ENCODE measurements at places on chromosomes 11 and 22.

DNA sequence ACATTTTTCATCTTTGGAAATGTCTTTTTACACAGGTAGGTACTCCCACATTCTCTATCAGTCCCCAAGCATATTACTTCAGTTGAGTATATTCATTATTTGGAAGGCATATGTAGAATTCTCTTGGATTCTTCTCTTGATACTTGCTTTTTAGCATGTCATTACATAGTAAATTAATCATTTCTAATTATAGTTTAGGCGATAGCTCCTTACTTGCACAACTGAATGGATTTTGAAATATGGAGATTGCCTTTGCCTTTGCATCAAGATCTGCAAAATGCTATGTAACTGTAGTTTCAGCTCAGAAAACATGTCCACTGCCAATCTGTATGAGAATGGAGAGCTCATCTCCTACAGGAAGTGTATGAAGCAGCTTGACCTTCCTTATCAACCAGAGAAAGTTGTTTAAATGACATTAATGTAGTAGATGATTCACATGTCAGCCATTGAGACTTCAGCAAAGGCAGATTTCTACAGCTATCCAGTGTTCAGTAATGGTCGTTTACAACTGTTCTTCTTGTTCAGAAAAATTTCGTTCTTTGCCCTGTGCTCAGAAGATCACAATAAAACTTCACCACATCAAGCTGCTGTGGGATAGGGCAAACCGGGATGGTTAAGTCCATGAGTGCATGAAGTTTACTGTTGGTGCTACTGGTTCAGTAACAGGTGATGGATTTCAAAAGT lies 61.6 kb downstream of the PPP6R3 start:
- no peak for DNase-seq

GRCh38 chr11:127795326-127795725 lies 792.0 kb downstream of the ETS1 start:
- no peak for DNase-seq

DNA sequence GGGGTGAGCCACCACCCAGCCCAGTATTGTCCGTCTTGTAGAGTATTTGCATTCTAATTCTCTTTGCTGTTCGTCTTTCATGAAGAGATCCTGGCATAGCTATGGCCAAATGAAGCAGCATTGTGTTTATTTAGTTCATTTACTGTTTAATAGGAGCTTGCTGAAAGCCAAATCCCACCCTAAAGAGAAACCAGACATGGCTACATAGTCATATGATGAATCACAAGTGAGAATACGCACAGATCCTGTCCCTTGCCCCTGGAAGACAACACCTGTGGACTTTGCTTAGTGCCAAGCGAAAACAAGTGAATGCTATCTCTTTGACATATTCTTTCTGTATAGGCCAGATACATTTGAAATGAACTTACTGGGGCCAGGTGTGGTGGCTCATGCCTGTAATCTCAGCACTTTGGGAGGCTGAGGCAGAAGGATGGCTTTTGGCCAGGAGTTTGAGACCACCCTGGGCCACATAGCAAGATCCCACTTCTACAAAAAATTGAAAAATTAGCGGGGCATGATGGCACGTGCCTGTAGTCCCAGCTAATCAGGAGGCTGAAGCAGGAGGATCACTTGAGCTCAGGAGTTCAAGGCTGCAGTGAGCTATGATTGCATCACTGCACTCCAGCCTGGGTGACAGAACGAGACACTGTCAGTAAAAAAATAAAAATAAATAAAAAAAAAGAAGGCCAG lies 5.1 kb upstream of the ARFGAP3 start:
- DNase-seq: no peak

GRCh38 chr11:128476729-128477128 lies 110.6 kb downstream of the ETS1 start:
- DNase-seq: peak; percentile 61

- no peak for DNase-seq
Observed at GRCh38 chr11:131629925-131630540, 259.6 kb downstream of the NTM start.

- DNase-seq: no peak
Observed at GRCh38 chr11:7596975-7597391, 76.3 kb downstream of the CYB5R2 start.

DNA sequence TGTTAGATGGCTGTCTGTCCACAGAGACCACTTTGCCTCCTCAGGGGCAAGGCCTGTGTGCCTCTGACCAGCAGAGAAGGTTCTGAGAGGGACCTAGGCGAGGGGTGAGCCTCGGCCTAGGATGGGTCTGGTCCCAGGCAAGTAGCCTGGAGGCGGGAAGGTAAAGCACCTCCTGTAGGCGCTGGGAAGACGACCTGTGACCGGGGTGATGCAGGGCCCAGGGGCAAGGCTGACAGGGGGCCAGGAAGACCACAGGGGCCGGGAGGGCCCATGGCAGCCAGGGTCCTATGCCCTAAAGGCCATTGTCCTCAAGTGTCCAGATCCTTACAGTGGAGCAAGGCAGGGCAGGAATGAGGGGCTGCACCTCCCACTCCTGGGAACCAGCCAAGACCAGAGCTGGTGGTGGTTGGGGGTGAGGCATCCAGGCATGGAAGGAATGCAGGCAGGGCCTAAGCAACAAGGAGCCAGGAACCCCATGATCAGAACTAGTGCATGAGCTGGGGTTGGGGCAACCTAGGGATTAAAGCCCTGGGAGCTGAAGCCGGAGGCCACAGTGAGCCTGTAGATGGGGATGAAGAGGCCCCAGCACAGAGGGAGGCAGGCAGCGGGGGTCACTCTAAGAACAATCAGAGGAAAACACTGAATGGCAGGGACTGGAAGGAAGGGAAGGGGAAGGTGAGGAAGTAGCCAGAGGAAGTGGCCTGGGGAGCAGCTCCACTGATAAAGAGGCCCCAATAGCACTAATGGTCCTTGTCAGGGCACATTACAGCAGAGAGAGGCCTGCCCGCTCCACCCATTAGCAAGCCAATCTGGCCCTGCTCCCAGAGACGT lies 32.9 kb upstream of the KLHL35 start:
- no peak for DNase-seq

- DNase-seq: peak; percentile 64
Observed at GRCh38 chr22:19756288-19757128, 4.1 kb upstream of the TBX1 start.

GRCh38 chr11:85795712-85796487 lies 15.0 kb downstream of the SYTL2 start:
- no peak for DNase-seq

DNA sequence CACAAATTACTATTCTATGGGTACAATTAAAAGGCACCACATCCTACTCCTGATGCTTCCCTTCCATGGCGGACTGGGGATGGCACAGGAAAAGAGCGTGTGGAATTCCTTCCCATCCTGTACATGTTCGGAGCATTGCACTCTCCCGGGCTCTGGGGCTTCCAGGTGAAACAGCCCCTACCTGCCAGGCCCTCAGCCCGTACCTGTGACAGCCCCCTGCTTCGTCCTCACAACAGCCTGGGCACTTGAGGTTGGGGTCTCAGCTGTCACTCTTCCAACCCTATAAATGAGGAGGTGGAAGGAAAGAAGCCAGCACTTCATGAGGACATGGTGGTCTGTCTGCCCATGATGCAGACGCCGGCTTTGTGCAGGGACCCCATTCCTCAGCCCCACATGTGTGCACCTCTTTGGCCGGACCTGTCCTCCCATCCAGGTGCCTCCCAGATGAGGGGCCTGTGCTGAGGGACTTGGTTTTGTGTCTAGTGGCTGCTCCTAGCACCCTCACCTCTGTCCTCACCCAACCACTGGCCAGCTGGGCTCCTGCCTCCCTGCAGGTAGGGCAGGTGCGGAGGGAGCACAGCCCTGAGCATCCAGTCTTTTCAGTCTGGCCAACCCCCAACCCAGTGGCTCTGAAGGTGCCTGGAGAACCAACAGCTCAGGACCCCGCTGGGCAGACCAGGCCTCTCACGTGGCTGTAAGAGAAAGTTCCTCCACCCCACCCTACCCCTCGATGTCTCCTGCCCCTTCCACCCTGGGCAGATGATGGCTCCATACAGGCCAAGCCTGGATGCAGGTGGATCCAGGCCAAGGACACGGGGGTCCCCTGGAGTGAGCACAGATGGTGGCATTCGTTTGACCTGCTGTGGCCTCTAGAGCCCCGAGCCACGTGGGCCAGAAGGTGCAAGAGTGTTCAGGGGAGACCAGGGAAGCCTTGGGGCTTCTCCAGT lies 23.4 kb upstream of the WNT7B start:
- no peak for DNase-seq

GRCh38 chr11:12606597-12606996 lies 67.6 kb upstream of the TEAD1 start:
- DNase-seq: no peak

GRCh38 chr22:47444746-47445065 lies 682.3 kb downstream of the TBC1D22A start:
- DNase-seq: no peak

DNA sequence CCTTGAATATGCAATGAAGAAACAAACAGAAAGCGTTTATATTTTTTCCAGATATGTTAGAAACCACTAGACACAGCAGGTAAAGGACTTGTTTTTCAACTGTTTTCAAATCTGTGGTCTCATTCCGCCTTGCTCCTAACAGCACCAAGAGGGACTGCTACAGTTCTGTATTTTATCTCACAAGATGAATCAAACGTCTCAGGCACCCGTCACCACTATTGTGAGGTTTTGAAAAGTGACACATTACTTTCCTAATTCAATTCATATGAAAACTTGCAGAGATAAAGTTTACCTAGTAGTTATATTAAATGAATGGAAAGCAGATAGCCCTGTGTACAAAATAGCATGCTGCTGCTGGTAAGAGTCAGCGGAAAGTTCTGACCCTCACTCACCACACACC lies 386.3 kb downstream of the ETS1 start:
- no peak for DNase-seq

DNA sequence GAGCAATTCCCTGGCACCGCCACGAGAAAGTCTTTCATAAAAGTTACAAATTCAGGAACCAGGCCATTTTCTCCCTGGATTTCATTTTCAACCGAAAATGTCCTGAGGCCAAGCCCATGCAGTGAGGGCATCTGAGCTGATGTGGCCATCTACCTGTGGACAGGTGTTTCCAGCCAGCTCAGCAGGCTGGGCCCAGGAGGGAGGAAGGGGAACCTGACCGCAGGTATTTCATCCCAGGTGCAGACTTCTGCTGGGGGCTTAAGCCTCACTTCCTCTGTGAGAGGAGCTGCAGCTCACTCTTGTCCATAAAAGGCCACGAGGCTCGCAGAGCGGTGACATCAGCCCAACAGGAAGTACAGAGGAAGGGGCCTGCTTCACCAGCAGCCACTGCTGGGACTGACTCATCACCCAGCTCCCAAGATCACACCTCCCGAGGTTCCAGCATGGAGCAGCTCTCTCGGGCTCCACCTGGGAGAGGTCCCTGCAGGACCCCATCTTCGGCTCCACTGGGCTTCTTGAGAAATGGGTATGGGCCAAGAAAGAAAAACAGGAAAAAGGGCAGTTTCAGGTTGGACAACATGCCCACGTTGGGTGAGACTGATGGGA lies 56.4 kb downstream of the MYH9 start:
- peak; percentile 80 for DNase-seq

DNA sequence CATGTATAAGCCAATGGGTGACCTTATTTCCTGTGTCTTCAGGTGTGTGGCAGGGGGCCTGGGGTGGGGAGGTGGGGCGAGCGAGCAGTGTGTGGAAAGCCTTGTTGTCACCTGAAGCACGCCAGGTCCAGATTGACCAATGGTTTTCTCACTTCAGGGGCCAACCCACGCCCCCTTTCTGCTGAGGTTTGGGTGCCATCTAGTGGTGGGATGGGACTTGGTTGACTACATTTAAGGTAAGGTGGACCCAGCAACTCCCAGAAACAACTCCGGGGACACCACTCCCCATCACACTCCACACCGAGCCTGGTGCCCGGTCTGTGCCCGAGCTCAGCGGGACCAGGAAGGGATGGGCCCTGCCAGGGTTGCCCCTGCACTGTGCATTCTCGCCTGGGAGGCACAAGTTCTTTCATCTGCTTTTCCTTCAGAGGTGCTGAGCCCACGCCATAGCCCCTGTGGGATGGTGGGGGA lies 40.0 kb downstream of the TPCN2 start:
- peak; percentile 76 for DNase-seq

- DNase-seq: no peak
Observed at GRCh38 chr11:60763692-60764369, 7.2 kb downstream of the MS4A15 start.

GRCh38 chr22:30373331-30374325 lies 13.6 kb downstream of the RNF215 start:
- no peak for DNase-seq

DNA sequence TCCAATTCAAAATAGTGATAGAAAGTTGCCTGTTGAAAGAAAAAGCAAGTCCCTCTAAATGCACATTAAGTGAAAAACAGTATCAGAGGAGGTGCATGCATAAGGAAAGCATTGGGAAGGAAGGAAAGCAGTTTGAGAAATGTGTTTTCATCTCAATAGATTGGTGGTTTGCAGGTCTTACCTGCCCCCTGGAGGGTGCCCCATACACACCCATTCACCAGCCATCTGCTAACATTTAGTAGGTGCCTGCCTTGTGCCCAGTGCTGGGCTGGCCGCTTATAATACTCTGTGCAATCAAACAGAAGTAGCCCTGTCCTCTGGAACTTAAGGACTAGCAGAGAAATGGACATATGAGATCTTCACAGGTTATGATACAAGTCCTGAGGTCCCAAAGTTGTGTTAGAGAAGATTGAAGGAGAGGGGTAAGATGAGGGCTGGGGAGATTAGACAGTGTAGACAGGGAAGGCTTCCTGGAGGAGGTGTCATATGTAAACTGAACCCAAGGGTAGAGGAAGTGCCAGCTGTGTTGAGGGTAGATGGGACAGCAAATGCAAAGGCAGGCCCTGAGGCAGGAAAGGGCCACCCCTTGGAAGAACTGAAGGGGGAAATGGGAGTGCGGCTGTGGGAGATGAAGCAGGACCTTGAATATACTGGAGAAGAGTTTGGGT lies 184.2 kb downstream of the MN1 start:
- DNase-seq: no peak

- no peak for DNase-seq
Observed at GRCh38 chr11:131248588-131248987, 121.8 kb upstream of the NTM start.

Measured in stimulated activated naive CD8-positive, alpha-beta T cell treated with anti-CD3 and anti-CD28 coated beads, Interleukin-15, Interleukin-2, amounts not matched to agents 100 U/mL and 50 U/mL, for 24 hours (primary cell).